ENCODE measurements at places on chromosomes 2 and 18.

- peak; percentile 55 for DNase-seq
Observed at GRCh38 chr18:12301263-12302005, 6.6 kb upstream of the TUBB6 start.

- DNase-seq, result no peak
Observed at GRCh38 chr2:157438863-157439823, 4.7 kb downstream of the CYTIP start.

DNA sequence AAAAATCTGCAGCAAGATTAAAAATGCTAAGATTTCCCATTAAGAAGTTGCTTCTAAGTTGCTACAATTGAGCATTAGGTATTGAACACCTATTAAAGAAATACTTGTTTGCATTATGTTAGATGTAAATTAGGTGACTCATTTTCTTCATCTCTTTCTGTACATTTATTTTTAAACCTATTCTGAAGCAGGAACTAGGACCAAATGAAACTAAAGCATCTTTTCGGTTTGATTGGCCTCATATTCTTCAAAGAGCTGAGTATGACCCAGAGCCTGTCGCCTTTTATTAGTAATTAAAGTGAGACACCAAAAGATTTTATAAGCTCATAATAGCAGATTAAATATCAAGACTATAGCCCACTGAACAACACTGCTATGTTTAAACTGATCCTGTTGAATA lies 83.4 kb upstream of the ZEB2 start:
- DNase-seq, result no peak

- no peak for DNase-seq
Observed at GRCh38 chr2:123380370-123380935, 644.6 kb upstream of the CNTNAP5 start.

DNA sequence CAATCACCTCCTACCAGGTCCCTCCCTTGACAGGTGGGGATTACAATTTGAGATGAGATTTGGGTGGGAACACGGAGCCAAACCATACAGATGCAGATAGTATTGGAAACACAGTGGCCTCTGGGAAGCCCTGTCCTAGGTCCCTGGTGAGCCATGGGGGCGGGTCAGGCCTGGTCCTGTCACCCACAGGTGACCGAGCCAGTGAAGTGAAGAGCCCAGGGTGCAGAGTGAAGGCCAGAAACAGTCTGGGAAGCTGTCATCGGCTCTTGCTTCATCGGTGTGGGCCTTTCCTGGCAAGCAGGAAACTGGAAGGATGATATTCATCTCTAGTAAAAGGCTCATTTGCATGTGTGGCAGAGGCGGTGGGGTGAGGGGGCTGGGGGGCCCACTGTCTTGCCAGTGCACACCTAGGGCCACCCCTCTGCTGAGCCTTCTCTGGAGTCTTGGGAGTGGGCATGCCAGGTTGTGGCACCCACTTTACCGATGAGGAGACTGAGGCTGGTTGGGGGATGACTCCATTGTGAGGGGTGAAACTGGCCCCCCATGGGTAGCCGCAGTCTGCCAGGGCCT lies 290.6 kb downstream of the NDUFA10 start:
- DNase-seq, result no peak

DNA sequence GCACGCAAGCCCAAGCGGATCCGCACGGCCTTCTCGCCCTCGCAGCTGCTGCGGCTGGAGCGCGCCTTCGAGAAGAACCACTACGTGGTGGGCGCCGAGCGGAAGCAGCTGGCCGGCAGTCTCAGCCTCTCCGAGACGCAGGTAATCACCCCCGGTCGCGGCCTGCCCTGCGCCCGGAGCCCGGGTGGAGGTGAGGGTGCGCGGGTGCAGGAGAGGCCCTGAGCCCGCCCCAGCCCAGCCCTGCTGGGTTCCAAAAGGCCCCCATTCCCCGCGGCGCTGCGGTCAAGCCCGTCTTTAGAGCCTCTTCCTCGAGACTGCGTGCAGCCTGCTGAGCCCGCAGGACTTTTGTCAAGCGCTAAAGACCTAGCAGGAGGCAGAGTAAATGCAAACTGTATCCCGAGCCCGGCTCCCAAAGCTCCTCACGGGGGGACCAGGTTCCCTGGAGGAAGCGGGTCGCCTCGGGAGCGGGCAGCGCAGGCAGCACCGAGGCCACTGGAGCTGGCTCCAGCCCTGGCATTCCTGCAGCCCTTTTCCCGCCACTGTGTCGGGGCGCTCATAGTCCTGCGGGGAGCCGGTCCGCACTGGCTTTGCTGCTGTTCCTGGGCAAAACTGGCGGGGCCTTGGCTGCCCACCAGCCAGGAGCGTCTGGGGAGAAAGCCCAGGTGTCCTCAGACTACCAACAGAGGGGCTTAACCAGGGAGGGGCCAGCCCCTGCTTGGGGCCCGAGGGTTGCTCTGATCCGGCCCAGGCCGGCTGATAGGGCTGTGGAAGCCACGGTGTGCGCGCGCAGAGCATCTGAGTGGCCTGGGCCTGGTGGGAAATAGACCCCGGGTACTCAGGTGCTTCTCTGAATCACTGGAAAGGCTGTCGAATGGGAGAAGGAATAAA lies 7.3 kb downstream of the EMX1 start:
- DNase-seq, result no peak

GRCh38 chr2:79910643-79911042 lies 393.9 kb downstream of the LRRTM1 start:
- no peak for DNase-seq

GRCh38 chr2:11338580-11338979 lies 5.9 kb downstream of the ROCK2 start:
- DNase-seq, result no peak

DNA sequence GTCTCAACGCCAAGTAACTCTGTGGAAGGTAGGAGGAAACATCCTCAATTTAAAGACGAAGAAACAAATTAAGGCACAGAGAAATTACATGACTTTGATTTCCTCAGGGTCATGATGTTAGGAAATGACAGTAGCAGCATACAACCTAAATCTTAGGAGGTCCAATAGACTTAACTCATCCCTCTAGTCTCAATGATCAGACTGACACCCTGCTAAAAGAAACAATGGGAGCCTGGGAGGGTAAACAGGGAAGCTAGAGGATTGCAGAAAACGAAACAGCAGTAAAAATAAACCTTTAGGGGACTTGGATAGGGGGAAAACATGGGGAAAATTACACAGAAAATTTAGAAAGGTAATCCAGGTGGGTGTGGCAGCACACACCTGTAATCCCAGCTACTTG lies 56.0 kb downstream of the ROCK2 start:
- no peak for DNase-seq

DNA sequence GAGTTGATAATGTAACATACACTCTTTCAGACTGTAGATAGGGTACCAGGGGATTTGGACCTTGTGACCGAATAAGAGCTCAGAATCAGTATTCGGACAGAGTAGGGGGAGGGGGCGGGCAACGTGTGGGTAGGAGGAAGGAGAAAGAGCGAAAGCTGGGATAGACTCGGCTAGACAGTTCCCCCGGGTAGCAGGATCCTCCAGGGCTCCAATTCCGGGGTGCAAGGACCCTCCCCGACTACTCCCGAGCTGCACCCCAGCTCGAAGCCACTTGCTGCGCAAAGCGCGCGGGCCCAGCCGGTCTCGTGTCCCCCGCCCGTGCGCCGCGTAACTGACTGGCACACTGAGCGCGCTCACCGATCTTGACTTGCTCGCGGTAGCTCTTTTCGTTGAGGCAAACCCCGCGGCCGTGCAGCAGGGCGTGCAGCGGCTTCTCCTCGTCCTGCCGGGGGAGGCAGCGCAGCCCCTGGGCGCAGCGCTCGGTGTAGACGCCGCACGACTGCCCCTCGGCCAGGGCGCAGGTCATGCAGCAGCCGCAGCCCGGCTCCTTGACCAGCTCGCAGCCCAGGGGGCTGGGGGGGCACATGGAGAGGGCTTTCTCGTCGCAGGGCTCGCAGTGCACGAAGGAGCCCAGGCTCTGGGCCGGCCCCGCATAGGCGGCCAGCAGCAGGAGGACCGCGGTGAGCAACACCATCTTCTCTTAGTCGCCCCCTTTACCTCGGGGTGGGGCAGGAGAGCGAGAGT lies 1.1 kb downstream of the IGFBP5 start:
- no peak for DNase-seq

GRCh38 chr2:235549735-235550377 lies 56.0 kb downstream of the AGAP1 start:
- no peak for DNase-seq

All from suprapubic skin (tissue), 4 donors.